ENCODE measurements at places on chromosomes 1 and 21.

DNA sequence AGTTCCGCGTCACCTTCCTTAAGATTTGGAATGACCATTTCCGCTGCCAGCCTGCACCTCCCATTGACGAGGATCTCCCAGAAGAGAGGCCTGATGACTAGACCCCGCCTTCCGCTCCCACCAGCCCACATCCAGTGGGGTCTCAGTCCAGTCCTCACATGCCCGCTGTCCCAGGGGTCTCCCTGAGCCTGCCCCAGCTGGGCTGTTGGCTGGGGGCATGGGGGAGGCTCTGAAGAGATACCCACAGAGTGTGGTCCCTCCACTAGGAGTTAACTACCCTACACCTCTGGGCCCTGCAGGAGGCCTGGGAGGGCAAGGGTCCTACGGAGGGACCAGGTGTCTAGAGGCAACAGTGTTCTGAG, 9.8 kb downstream of the MYBPH start:
- no peak for DNase-seq

DNA sequence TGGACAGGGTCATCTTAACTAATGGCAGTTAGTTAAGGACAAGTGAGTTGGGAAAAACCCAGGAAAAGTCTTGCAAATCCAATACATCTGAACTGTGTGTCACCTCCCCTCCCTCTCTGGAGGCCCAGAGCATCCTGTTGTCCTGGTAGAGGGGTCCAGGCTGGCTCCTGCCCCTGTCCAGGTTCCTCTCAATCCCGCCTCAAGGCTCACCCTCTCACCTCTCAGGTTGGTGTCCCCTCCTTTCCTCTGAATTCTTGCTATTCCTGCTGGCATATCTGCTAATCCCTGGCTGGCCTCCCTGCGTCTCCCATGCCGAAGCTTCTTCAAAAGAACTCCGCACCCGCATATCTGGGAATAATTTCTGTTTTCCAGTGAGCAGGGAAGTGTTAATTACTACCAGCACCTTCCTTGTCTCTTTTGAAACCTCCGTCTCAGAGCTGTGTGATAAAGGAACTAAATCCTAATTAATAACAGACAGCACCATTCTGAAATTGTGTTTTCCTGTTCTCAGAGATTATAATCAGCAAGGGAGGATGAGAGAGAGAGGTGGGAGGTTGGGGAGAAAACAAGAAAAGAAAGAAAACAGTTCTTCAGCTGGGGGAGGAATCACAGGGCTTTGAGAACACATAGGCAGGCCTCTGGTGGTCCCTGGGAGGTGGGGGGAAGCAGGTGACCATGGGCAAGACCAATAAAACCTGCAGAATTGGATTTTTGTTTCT, 568.0 kb downstream of the PTPRU start:
- DNase-seq = no peak

GRCh38 chr1:222772996-222773379, 36.0 kb downstream of the FAM177B start:
- no peak for DNase-seq

DNA sequence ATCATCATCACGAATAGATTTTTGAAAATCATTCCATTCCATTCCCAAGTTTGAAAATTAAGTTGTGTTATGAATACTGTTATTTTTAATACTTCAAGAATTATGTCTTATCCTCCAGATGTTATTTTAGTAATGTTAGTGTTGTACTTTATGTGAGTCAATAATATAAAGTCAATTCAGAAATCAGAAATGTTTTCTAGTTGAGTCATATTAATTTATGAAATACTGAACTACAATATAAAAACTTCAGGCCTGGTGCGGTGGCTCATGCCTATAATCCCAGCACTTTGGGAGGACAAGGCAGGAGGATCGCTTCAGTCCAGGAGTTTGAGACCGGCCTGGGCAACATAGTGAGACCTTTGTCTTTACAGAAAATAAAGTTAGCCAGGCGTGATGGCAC, 38.4 kb upstream of the GPR25 start:
- no peak for DNase-seq

Measured in stimulated activated CD4-positive, alpha-beta T cell treated with anti-CD3 and anti-CD28 coated beads, Interleukin-2, amount 100 ng/mL, for 48 hours (primary cell).